ENCODE measurements at places on chromosomes 5 and 9.
A peak's percentile ranks its signal among the peaks of the same experiment; 100 is the strongest.

GRCh38 chr5:9058666-9059065 lies 487.2 kb downstream of the SEMA5A start:
- no peak for DNase-seq

- peak; percentile 41 for DNase-seq
Measured at GRCh38 chr9:114811301-114811700, 5.5 kb upstream of the TNFSF15 start.

GRCh38 chr5:127367946-127368465 lies 77.4 kb downstream of the MEGF10 start:
- no peak for DNase-seq

- no peak for DNase-seq
Measured at GRCh38 chr5:102289251-102289899, 6.7 kb downstream of the SLCO4C1 start.

GRCh38 chr5:127042593-127042992 lies 12.2 kb upstream of the MARCHF3 start:
- DNase-seq: no peak

DNA sequence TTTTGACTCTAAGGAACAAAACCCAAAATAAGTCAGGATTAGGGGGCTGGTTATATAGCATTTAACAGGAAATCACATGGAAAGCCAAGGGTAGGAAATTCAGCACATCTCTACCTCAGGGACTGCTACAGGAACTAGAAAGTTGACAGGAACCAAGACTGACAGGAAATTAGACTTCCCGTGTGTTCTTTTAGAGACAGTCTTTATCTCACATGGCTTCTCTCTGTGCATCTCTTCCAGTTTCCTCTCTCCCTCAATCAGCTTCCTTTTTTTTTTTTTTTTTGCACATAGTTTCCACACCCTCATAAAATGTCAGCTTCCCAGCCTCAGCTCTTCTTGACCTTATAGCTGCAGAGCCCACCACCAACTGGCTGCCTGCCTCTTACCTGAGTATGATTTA lies 4.8 kb downstream of the RECK start:
- no peak for DNase-seq
